ENCODE measurements at places on chromosomes 13 and 19.

- no peak for DNase-seq
These were observed 4.9 kb downstream of the DIRAS1 start for GRCh38 chr19:2716275-2716650.

DNA sequence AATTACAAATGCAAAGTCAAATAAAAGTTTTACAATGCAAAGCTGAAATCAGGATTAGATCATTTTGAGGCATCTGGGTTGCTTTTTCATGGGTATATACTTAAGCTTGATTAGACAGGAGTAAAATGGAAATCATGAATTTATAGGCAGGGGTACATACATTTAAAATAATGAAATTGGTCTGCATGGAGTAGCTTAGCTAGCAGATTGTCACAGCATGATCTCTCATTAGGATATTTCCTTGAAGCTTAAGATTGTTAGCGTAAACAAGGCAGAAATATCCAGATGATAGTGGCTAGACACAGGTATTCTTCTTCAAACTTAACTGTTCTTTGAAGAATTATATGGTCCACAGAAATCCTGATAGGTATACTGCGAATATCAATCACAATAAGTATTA lies 1627.0 kb upstream of the PCDH20 start:
- no peak for DNase-seq

DNA sequence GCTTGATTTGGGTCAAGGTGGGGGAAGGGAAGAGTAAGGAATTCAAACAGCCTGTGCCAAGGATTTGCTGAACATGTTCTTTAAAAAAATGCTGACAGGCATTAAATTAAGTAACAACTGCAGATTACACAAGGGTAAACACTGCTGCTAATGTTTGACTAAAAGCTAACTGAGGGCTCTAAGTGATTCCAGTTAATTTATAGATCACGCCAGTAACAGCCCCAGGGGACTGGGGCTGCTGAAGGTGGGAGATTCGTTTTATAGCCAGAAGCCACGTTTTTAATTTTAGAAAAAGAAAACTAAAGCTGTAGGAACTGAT lies 321.7 kb downstream of the DLEU7 start:
- no peak for DNase-seq

GRCh38 chr19:14401468-14402195 lies 17.5 kb downstream of the DDX39A start:
- no peak for DNase-seq

DNA sequence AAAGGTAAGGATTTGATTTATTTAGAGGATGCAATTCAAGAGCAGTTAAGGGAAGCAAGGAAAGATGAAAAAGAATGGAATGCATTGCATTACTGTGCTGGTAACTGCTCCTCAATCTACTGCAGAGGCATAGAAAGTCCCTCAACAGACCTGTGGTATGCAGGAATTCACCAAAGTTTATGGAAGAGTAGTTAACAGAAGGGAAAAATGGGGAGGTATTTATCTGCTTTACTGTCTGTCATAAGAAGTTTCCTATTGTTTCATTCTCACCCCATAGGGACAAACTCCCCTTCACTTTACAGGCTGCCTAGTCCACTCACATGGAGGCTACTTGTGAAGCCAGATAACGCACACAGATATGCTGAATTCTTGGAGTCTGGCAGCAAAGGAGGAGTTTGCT lies 354.9 kb upstream of the SPRY2 start:
- no peak for DNase-seq

DNA sequence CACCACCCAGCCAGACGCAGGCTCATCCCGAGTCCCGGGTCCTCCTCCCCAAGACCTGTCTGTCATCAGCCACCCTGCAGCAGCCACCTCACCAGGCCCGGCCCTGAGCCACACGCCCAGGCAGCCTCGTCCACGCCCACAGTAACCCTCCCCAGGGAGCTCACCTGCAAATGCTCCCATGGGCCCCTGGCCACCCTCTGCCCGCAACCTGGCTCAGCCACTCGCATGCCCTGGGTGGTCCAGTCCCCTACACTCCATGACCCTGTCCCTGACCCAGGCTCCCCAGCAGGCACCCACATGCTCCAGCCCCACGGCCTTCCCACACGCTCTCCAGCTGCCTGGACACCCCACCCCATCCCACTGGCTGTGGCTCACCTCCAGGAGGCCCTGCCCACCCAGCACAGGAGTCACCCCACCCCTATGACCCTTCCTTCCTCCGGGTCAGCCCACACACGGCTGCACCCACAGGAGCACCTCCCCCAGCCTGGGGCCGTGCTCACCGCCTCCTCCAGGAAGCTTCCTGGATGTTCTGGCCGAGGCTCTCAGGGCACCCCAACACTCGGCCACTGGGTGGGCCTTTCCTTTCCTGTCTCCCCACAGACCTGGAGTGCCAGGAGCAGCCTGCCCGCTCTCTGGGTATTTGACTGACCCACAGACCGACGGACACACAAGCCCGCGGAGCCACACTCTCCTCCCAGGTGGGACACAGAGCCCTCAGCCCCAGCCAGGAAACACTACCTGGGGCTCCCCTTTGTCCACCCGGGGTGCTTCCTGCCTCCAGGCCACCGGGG lies 3.6 kb downstream of the TMEM259 start:
- DNase-seq, result no peak

GRCh38 chr13:44396701-44397580 lies 23.3 kb downstream of the SERP2 start:
- no peak for DNase-seq

- DNase-seq, result no peak
These were observed 12.4 kb downstream of the GRTP1 start for GRCh38 chr13:113351514-113352026.

DNA sequence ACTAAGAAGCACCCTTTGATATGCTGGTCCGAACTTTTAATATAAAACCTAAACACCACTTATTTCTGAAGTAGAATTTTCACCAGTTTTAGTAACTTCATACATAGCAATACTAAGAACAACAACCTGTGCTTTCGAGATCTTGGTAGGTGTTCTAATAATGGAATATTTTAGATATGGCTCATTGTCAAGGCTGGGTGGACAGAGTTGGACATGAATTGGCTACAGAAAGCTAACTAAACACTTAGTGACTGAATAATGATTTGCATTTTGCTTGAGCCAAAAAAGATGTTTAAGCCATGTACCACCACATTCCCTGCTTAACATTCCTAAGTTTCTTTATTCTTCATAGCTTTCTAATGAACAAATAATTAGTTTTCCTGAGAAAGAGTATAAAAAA lies 344.3 kb upstream of the SGCG start:
- no peak for DNase-seq

DNA sequence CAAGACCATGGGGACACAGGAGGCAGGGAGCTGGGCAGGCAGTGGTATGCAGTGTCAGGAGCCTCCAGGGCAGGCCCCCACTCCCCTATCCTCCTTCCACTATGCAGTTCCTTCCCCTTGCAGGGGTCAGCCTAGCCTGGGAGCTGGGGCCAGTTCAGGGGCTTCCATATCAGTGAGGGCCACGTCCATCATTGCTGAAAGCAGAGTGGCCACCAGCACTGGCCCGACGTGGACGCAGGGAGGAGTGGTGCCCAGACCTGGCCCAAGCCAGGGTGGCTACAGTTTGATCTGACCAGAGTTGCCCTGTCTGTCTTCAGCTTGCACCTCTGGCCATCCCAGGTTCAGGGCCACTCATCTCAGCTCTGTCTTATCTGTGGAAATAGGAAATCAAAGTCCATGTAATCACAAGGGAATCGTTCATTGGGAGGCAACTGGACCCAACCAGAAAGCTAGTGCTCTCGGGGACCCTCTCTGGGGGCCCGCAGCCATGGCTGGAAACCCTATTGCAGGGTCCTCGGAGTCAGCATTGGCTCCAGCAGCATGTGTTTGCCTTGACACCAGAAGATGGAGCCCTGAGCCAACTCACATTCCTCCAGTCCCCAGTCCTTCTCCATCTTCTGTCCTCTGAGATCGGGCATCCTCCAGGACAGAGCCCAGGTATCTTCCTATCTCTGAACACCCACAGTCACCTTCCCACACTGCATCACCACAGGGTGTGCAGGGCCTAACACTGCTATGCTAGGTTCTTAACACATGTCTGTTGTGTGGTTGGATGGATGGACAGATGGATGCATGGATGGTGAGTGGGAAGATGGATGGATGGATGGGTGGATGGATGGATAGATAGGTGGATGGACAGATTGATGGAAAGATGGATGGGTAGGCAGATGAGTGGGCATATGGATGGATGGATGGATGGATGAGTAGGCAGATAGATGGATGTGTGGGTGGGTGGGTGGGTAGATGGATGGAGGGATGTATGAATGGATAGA lies 75.7 kb upstream of the KCTD15 start:
- DNase-seq, result no peak

DNA sequence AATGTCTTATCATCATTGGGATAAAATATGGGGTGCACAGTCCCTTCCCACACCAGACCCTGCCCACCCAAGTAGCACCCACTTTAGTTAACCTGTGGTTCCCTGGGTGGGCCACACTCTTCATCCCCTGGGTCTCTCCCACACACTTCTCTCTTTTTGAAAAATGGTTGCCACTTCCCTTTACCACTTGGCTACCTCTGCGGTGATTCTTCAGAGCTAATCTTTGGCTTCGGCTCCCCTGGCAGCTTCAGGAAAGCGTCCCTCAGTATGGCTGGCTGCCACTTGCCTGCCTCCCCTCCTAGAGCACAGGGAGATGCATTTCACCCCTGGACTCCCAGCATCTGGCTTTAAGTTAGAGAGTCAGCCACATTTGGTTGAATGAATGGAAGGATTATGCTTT lies 18.2 kb downstream of the CCNA1 start:
- no peak for DNase-seq

DNA sequence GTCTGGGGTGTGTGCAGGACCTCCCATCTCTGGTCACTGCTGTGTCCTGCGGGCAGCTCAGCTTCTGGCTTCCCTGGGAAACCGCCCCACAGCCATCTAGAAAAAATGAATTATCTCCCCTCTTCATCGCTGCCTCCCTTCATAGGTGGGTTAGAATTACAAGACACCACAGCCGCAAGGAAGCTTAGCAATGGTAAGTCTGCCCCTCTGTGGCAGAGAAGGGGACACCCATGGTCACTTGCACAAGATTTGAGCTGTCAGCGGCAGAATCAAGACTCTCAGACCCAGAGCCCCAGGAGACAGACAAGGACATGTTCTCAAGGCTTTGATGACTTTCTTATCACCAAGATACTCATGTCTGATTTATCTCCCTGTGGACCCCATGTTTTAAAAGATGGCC lies 110.8 kb upstream of the PABPC3 start:
- no peak for DNase-seq

DNA sequence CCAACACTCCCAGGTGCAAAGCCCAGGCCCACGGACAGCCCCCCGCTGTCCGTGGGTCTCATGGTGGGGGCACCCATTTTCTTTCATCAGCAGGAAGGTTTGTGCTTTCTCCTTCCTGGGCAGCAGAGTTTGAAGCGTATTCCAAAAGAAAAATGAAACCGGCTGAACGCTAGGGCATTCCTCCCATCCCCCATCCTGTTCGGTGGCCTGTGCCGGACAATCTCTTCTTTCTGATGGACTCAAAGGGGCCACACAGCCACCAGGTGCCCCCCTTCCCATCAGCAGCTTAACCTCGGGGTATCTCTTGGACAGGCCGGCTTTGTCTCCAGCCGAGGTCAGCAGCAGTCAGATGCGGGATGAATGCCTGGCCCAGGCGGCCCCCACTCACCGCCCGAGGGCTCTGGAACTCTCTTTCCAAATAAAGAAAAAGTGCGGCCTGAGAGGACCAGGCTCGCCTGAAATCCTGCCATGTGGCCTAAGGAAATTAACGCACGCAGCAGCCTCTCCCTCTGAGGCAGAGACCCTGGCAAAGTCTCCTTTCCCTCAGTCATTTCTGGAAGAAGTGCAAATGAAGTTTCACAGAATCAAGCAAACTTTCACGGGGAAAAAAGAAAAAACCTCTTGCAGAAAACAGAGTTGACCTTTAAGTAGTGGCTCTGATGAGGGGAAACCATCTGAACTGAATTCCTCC lies 67.8 kb downstream of the RASA3 start:
- no peak for DNase-seq

GRCh38 chr13:39051157-39051556 lies 12.9 kb downstream of the NHLRC3 start:
- no peak for DNase-seq

- peak; percentile 90 for DNase-seq
These were observed 1.4 kb upstream of the RAVER1 start for GRCh38 chr19:10334588-10335351.

DNA sequence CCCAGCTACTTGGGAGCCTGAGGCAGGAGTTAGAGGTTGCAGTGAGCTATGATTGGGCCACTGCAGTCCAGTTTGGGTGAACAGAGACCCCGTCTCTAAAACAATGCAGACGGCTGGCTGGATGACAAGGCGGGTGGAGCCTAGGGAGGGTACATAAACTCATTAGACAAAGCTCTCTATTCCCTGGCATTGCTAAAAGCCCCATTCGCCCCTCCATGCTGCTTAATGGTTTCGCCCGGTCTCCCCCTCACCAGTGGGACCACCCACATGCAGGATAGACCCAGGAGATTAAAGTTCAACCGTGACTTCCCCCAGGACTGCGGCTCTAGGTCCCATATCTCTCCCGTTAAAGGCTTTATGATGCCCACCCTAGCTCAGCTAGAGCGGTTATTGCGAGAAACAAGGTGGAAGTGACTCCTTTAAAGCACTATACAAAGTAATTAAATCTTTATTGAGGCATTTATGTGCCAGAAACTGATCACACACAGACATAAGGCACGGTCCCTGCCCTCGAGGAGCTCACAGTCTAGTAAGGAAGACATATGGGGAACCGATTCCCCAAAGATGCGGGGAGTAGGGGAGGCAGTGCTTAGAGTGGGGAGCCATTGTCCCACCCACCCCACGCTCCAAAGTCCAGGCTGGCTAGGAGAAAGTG lies 4.9 kb downstream of the LYPD3 start:
- no peak for DNase-seq

- DNase-seq, result peak; percentile 97
These were observed 46.1 kb downstream of the ARHGEF18 start for GRCh38 chr19:7394731-7395359.

DNA sequence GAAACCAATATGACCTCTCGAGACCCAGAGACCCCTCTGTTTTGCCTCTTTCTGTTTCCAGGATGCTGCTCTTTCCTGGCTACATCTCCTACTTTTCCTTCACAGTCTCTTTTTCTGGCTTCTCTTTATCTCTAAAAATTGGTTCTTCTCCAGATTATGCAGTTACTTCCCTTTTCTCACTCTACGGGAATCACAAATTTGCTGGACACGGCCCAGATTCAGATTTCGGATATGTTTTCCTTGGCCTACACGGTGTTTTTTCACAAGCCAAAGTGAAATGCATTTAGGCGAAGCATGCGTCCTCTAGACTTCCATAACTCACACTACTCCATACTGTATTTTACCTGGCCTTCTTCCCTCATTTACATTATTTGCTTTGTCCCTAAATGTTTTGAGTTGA lies 214.7 kb upstream of the MIR17HG start:
- DNase-seq, result no peak

DNA sequence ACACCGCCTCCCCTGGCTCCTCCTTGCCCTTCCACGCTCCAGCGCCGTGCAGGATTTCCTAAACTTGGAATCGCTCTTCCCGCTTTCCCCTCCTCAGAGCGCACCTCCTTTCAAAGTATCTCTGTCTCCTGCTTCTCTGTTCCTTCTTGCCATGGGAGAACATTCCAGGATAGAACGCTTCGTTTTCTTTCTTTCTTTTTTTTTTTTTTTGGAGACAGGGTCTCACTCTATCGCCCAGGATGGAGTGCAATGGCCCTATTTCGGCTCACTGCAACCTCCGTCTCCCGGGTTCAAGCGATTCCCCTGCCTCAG lies 574 bp upstream of the XPO4 start:
- no peak for DNase-seq

- DNase-seq, result no peak
These were observed 1034.8 kb downstream of the PCDH17 start for GRCh38 chr13:58666331-58666730.
